ENCODE measurements at places on chromosomes 16 and 17. TPM values are rescaled to one million over a fixed set of nuclear protein-coding genes. Genes with fewer than 3 reads are reported as not detected.

DNA sequence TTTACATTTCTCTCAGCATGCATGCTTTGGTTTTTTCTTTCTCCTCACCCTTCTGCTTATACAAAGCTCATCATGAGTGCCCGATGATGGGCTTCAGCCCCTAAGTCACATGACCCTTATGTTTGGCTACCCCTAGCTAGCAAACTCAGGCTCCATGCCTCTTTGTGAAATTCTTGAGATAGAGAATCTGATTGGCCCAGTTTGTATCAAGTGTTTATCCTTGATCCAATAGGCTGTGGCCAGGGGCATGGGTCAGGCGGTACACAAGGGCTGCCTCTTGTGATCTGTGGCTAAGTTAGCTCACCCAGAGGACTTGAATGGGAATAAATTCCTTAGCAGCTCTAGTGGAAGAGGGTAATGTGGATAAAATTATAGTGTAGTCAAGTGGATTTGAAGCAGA is 11.5 kb upstream of the TOX3 start:
- DNase-seq = no peak

GRCh38 chr16:9384141-9384540 is 292.7 kb downstream of the HAPSTR1 start:
- DNase-seq = no peak

DNA sequence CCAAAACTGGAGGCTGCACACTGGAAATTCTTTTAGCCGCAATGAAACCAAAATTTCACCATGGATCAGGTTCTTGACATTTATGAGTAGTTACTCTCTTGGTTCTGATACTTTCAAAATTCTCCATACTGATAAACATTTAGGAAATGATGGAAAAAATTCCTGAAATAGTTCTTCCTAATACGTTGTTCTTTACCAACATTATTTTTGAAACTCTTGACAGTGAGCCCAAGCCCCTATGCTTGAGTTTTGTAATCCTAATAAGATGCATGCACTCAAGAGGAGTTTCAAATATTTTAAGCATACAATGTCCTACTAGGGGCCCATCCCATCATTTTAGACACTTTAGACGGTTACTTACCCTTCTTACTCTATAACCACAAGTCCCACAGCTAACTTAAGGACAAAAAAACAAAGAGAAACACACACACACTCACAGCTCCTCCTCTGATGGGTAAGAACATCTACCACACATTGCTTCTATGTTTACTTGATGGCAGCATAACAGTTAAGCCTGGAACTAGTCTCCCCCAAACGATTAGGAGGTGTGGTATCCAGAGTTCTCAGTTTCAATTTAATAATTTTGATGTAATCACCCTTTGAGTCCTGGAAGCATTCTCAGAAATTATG is 3.7 kb downstream of the VEZF1 start:
- DNase-seq = no peak

- DNase-seq = peak; percentile 61
Observed at GRCh38 chr17:82592767-82593589, 55.3 kb downstream of the WDR45B start.

- no peak for DNase-seq
Observed at GRCh38 chr17:20994779-20995149, 48.0 kb downstream of the USP22 start.

DNA sequence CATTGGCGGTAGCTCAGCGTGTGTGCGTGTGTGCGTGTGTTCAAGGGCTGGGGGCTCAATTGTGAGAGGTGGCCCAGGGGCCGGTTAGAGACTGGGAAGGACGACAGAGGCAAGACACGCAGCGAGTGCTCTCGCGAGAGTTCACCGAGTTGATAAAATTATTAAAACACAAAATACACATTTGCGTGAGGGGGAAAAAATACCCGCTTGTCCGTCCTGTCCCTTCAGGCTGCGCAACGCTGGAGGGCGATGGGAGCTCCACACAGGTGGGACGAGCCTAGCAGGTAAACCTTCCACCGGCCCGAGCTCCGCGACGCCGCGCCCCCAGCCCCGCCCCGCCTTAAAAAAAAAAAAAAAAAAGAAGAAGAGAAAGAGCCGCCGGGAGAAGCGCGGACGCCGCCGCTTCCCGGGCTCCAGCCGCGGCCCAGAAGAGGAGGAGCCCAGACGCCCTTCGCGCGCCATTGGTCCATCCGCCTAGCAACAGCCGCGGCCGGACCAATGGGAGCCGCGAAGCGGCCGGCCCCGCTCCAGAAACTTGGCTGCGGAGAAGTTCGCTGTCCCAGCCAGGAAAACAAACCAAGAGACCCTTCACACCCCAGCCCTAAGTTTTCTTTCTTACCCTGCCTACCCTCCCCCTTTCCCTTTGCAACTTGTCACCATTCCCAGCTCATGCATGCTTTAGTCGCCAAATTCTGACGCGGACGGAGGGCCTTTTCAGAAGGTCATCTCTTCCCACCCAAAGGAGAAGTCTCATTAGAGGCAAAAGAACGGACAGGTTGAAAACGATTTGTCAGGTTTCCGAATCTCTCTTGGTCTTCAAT is 169.9 kb upstream of the MAF start:
- DNase-seq = peak; percentile 86

DNA sequence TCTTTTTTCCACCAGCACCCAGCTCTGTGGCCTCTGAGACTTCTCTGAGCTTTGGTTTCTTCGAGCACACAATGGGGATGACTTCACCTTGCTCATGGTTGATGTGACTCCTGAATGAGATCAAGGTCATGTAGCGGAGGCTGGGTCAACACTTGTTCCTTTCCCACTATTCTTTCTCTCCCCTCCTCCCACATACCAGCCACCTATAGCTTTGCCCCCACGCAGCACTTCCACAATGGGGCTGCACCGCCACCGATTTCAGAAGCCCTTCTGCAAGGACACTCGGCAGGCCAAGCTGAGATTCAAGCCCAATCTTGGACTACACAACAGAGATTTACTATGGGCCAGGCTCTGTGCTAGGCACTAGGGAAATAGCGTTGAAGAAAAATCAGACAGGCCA is 14.4 kb downstream of the TRIM25 start:
- DNase-seq = no peak

DNA sequence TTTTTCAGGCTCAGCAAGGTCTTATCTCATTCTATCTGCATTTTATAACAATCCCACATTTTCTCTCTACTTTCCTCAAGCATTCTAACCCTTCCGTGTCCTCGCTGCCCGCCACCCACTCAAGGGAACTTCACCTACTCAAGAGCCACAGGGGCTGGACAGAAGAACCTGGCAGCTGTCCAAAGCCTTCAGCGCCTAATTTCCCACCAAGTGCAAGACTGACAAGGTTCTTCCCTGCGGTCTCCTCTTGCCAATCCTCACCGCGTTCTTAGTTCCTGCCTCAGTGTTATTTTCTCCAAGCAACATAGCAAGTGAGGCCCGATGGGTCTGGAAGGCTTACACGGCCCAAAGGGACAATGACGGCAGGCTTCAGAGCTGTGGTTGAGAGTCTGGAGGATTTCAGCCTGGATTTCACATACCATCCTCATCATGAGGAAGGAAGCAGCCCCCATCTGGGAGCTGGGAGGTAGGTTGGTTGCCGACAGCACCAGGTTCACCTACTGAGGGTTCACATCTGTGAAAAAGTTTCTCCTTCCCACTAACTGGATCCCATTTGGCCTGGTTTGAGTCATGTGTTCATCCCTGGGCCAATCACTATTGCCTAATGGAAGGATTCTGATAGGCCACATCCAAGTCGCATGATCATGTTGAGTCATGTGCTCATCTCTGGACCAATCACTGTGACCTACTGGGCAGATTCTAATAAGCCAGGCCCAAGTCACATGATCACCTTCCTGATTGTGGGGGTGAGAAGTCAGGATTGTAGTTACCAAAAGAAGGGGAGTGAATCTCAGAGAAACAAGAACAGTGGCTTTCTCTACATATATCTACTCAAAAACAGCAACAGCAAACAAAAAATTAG is 108.2 kb downstream of the N4BP1 start:
- no peak for DNase-seq

- DNase-seq = no peak
Observed at GRCh38 chr16:49604602-49605001, 231.0 kb downstream of the C16orf78 start.

DNA sequence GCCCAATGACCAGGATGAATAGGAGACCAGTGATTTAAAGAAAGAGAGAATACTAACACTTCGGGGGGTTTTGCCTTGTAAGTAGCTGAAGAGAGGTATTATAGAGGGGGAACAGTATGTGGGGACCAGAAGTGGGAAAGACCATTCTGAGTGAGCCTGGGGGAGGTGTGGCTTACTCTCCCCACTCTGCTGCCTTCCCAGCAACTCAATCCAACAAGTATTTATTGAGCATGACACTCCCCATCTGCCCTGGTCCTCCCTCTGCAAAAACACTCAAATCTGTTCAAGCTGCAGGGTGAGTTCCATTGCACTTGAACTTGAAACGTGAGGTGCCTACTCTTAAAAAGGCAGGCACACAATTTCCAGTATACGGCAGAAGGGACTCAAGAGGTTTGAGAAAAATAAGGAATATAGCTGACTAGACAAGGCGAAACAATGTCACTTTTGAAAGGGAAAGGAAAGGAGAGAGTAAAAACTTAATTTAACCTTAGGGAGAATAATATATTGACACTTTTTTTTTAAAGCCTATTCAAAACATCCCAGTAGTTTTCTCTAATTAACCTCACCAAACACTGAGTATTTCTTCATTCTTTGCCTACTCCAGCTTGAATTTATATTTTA is 8.2 kb downstream of the FAM117A start:
- DNase-seq = no peak

- no peak for DNase-seq
Observed at GRCh38 chr16:50742576-50743200, 802 bp downstream of the CYLD start.

- no peak for DNase-seq
Observed at GRCh38 chr17:80123791-80124190, 22.4 kb downstream of the GAA start.

- no peak for DNase-seq
Observed at GRCh38 chr17:14395255-14395654, 94.4 kb downstream of the HS3ST3B1 start.

DNA sequence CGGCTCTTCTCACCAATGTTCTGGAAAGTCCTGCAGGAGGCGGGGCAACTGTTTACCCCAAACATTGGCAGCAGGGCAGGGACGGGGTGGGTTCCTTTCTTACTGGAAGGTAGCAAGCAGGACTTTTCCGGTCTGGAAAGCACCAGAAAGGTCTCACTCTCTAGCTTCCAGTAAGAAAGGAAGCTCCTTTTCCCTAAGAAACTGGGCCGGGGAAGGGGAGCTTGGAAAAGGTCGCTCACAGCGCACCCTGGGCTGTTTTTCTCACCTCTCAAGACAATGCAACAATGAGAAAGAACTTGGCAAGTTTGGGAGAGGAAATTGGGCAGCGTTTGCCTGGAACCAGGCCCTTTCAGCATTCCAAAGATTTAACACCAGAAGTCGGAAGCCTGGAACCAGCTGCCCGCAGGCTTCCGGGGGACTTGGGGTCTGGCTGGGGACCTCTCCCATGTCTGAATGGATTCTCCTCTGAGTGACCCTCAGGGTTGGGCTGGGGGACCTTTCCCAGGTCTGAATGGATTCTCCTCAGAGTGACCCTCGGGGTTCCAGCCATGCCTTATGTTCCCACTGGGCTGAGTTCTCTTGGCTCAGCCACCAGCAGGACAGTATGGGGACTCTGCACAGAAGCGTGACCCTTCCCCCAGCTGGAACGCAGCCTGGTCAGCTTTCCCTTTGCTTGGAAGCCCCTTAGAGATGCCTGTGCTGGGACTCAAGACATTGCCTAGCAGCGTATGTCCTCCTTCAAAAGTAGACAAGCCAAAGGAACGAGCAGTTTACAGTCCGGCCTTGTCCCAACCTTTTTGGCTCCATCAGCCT is 166.5 kb upstream of the PLCG2 start:
- DNase-seq = no peak

DNA sequence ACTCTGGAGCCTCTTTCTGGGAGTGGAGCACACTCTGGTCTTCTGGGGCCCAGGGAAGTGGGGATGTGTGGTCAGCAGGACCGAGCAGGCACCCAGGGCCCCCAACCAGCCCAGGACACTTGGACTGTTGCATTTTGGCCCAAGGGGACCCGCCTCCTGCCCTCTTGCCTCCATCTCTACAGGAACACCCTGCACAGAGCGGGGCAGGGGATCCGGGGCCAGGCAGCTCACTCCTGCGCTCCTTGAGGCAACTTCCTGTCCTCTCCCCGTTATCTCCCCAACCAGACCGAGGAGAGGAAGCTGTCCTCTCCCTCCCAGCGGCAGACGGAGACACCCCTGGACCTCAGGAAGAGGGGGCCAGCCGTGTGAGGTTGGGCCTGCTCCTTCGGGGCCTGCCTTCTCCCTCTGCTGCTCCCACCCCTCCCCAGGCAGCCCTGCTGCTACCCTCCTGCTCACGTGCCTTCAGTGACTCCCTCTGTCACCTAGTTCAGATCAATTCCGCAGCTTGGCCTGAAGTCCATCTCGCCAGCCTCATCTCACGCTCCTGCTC is 10.0 kb upstream of the ATP2A3 start:
- no peak for DNase-seq

GRCh38 chr16:4358831-4359561 is 7.9 kb upstream of the PAM16 start:
- no peak for DNase-seq

DNA sequence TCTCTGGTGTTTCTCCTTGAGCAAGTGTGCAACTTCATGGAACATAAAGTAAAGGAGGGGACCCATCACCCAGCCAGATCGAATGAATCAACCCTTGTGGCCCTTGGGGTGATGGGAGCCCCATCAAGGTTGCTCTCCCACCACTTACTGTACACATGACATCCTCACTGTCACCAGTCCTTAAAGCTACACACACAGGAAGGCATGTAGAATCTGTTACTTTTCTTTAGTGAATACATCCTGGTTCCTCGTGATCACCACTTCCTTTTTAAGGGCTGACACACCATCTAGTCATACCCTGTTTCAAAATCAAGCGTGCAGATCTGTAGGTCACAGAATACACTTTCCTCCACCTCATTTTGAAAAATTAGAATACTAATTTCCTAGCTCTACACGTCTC is 22.6 kb upstream of the MPHOSPH6 start:
- no peak for DNase-seq

RGS11 gene
- 2.8 TPM for polyA plus RNA-seq

ABCC3 gene
- 9.5 TPM for polyA plus RNA-seq

Measured in right renal pelvis (tissue), 4 donors.